ENCODE measurements at places on chromosomes 5 and 9.
A peak's percentile ranks its signal among the peaks of the same experiment; 100 is the strongest.

DNA sequence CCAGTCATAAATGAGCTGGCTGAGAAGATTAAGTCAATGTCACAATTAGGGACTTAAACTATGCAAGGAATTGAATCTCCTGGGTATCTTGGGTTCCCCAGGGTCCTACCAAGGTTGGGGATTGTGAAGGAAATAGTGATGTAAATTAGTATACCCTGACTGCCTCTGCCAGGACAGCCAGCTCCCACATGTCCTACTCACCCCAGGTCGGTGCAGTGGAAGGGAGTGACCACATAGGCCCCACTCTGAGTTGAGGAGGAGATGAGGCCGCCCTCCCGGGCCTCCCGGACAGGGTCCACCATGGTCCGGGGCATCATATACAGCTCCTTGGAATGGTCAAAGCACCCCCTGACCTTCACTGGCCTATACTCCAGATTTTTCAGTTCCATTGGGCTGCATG lies 2.7 kb downstream of the SURF1 start:
- no peak for DNase-seq

GRCh38 chr5:179878222-179879002 lies 19.8 kb upstream of the MRNIP start:
- no peak for DNase-seq

DNA sequence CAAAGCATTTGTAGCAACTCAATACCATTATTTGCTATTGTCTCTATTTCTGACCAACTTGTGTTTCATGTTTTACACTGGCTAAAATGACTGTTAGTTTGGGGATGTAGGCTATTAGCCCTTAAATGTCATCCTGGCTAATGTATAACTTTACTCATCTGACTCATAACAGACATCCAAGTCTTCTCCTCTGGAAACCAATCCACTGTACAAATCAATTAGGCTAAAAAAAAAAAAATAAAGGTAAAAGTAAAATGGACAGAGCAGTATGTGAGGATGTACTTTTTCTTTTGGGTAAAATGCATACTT lies 20.6 kb downstream of the MEGF9 start:
- peak; percentile 53 for DNase-seq

DNA sequence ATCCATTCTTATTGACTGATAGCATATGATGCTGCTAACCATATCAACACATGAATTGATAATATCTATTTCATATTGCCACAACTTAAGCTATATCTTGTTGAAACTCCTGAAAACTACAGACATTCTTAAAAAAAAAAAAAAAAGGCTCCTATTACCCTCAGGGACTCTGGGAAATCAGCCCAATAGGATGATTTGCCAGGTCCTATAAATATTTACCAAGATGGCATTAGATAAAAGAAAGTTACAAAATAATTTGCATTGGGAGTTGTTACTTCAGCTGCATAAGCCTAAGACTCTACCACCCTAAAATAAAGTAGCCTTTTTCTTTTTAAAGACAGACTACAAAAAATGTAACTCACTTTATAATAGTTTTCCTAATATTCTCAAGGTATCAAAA lies 84.4 kb downstream of the CDO1 start:
- no peak for DNase-seq

DNA sequence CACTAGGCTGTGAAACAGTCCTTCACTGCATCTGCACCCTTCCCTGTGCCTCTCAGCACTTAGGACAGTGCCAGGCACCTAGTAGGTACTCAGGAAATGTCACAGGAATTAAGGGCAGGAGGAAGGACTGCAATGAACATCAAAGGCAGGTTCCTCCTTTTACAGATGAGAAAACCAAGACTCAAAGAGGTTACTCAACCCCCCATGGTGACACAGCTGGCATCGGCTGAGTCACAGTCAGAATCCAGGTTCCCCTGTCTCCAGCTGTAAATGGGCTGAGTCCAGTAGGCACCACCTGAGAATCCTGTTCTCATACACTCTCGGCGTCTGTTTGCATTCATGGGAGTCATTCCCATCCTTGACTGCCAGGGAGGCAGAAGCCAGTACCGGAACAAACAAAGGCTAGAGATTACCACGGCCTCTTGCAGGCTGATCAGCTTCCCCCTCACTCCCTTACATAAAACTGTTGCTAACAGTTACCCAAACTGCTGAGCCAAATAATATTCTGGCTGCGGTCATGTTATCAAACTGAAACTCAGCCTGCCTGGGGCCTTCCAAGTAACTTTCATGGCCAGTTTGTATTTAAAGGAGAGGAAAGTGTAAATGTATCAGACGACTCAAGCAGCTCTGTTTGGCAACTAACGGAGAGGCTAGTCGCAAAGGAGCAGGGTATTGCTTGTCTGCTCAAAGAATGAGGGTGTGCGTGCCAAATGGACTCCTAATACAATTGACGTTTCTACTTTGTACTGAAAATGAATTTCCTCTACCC lies 201.7 kb downstream of the PAPPA start:
- no peak for DNase-seq

GRCh38 chr5:151118913-151119575 lies 38.2 kb upstream of the TNIP1 start:
- DNase-seq = no peak
